ENCODE measurements at places on chromosomes 16 and 17. TPM values are rescaled to one million over a fixed set of nuclear protein-coding genes. Genes with fewer than 3 reads are reported as not detected.
A peak's percentile ranks its signal among the peaks of the same experiment; 100 is the strongest.

GRCh38 chr17:78316867-78317789 lies 42.7 kb downstream of the SOCS3 start:
- H3K36me3 ChIP-seq: no peaks in the 10 kb centered on the region
- peak overlapping the region; percentile 21 for H3K27ac ChIP-seq
- peak; percentile 94 for DNase-seq
- peaks cover 3% of the 10 kb centered on the region for H3K4me1 ChIP-seq
- H3K27me3 ChIP-seq: no peaks in the 10 kb centered on the region

MRPL28 gene
- total RNA-seq: 154 TPM

KRT12 gene
- not detected for total RNA-seq

- H3K27ac ChIP-seq: no peak overlapping the region
- H3K4me1 ChIP-seq: no peaks in the 10 kb centered on the region
- no peak overlapping the region for H3K4me3 ChIP-seq
- DNase-seq: no peak
Measured at GRCh38 chr17:63474174-63474573, 2.7 kb upstream of the ACE start.

CCDC78 gene
- total RNA-seq: 12.1 TPM

All from H9 (cell line).